Fibroblast of lung (primary cell): ENCODE measurements at places on chromosomes 7 and 10. TPM values are rescaled to one million over a fixed set of nuclear protein-coding genes. Genes with fewer than 3 reads are reported as not detected.

- H3K27ac ChIP-seq: no peak overlapping the region
- H3K36me3 ChIP-seq: no peaks in the 10 kb centered on the region
- H3K4me3 ChIP-seq: no peak overlapping the region
- H3K27me3 ChIP-seq: no peaks in the 10 kb centered on the region
- DNase-seq: no peak
These were observed 411.8 kb downstream of the ETV1 start for GRCh38 chr7:13577566-13578145.

Gene MEIG1
- total RNA-seq: 0.26 and 0.33 TPM in 2 replicates

GRCh38 chr10:32141018-32141807 is 85.0 kb upstream of the KIF5B start:
- no peaks in the 10 kb centered on the region for H3K36me3 ChIP-seq
- DNase-seq: no peak
- no peak overlapping the region for H3K4me3 ChIP-seq
- no peak overlapping the region for H3K27ac ChIP-seq

DNA sequence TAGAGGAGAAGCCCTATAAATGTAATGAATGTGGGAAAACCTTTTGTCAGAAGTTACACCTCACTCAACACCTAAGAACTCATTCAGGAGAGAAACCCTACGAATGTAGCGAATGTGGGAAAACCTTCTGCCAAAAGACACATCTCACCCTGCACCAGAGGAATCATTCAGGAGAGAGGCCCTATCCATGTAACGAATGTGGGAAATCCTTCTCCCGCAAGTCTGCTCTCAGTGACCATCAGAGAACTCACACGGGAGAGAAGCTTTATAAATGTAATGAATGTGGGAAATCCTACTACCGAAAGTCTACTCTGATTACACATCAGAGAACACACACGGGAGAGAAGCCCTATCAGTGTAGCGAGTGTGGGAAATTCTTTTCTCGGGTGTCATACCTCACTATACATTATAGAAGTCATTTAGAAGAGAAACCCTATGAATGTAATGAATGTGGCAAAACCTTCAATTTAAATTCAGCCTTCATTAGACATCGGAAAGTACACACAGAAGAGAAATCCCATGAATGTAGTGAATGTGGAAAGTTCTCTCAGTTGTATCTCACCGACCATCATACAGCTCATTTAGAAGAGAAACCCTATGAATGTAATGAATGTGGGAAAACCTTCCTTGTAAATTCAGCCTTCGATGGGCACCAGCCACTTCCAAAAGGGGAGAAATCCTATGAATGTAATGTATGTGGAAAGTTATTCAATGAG is 18.9 kb downstream of the RBAK start:
- no peaks in the 10 kb centered on the region for H3K27me3 ChIP-seq
- no peak overlapping the region for H3K27ac ChIP-seq
- H3K36me3 ChIP-seq: peaks cover 12% of the 10 kb centered on the region

- H3K4me1 ChIP-seq: peaks cover 13% of the 10 kb centered on the region
- no peak overlapping the region for H3K4me3 ChIP-seq
- H3K27ac ChIP-seq: no peak overlapping the region
- no peaks in the 10 kb centered on the region for H3K36me3 ChIP-seq
These were observed 21.4 kb downstream of the SLC25A13 start for GRCh38 chr7:96300502-96300901.

GRCh38 chr10:131270461-131271190 is 40.9 kb downstream of the TCERG1L start:
- DNase-seq: no peak
- no peaks in the 10 kb centered on the region for H3K4me1 ChIP-seq
- no peak overlapping the region for H3K4me3 ChIP-seq

GRCh38 chr10:119112056-119112455 is 8.1 kb downstream of the DENND10 start:
- H3K27me3 ChIP-seq: no peaks in the 10 kb centered on the region
- no peak for DNase-seq
- no peaks in the 10 kb centered on the region for H3K4me1 ChIP-seq
- H3K4me3 ChIP-seq: no peak overlapping the region
- no peak overlapping the region for H3K27ac ChIP-seq

Gene FAM24B
- 4.4 and 6.8 TPM in 2 replicates for total RNA-seq

- no peak overlapping the region for H3K4me3 ChIP-seq
- no peak overlapping the region for H3K27ac ChIP-seq
- no peaks in the 10 kb centered on the region for H3K36me3 ChIP-seq
- no peaks in the 10 kb centered on the region for H3K4me1 ChIP-seq
- no peaks in the 10 kb centered on the region for H3K27me3 ChIP-seq
These were observed 114.3 kb upstream of the YAE1 start for GRCh38 chr7:39451901-39452300.

DNA sequence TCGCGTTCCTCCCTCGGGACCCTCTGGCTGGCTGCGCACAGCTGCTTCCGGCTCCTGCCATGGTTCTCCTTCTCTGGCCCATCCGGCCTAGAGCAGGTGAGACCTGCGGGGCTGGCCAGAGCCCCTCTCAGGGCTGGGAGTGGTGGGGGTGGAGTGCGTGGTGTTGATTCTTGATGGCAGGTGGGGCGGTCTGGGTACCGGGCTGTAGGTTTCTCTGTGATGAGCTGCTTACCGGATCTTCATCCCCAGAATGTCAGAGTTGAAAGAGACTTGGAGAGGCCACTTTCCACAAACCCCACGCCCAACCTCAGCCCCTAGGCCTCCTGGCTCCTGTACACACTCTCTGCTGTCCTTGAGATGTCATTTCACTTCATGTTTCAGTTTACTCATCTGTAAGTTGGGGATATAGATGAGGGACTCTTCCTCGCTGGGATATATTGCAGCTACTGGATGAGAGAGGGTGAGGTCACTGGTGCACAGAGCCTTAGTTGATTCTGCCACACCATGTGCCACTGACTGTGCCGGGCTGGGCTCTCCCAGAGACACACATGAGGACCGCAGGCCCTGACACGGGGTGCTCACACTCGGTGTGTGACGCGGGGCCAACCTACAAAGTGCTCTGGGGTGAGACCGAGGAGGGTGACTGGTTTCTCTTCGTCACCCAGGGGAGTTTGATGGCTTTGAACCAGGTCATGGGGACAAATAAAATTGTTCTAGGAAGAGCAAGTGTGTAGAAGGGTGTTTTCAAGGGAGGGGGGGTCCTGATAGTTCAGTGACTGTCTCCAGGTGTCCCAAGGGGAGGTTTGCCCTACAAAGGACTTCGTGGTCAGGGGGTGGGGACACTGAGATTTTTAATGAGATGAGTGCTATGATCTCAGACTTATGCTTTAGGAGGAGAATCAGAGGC is 29.5 kb downstream of the ZNF775 start:
- H3K27me3 ChIP-seq: no peaks in the 10 kb centered on the region
- no peak overlapping the region for H3K4me3 ChIP-seq
- no peaks in the 10 kb centered on the region for H3K36me3 ChIP-seq
- DNase-seq: no peak
- H3K27ac ChIP-seq: no peak overlapping the region

DNA sequence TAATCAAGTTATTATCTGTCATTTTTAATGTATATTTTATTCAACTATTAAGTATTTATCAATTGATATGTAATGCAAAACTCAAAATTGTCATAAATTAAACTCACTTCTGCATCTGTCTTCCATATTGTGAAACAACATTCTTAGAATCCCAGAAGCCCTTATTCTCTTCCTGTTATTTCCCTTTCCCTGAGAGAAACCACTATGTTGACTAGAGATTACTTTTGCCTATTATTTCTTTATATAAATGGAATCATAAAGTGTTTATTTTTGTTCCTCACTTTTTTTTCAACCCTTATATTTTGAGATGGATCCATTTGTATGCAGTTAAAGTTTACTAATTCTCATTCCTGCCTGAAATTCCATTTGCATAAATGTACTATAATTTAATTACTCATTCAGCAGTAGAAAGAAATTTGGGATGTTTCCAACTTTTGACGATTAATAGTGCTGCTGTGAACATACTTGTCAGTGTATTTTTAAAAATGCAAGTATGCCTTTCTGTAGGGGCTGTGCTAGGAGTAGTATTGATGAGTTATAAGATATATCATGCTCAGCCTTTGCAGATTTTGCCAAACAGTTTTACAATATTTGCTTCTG is 211.2 kb downstream of the SEMA3D start:
- H3K4me3 ChIP-seq: no peak overlapping the region
- no peaks in the 10 kb centered on the region for H3K4me1 ChIP-seq
- H3K27ac ChIP-seq: no peak overlapping the region
- H3K27me3 ChIP-seq: no peaks in the 10 kb centered on the region
- DNase-seq: peak; percentile 62

- H3K27me3 ChIP-seq: no peaks in the 10 kb centered on the region
- no peak for DNase-seq
- H3K4me3 ChIP-seq: no peak overlapping the region
- no peak overlapping the region for H3K27ac ChIP-seq
- no peaks in the 10 kb centered on the region for H3K4me1 ChIP-seq
These were observed 217.7 kb upstream of the BMPER start for GRCh38 chr7:33687625-33688024.

GRCh38 chr7:113731571-113731970 is 187.2 kb downstream of the PPP1R3A start:
- H3K27ac ChIP-seq: no peak overlapping the region
- peak; percentile 27 for DNase-seq
- no peaks in the 10 kb centered on the region for H3K27me3 ChIP-seq
- peaks cover 5% of the 10 kb centered on the region for H3K4me1 ChIP-seq
- H3K4me3 ChIP-seq: no peak overlapping the region
- no peaks in the 10 kb centered on the region for H3K36me3 ChIP-seq

- no peak for DNase-seq
- no peaks in the 10 kb centered on the region for H3K27me3 ChIP-seq
- H3K27ac ChIP-seq: no peak overlapping the region
These were observed 92.0 kb downstream of the SFMBT2 start for GRCh38 chr10:7318836-7319235.

Gene MAP3K8
- total RNA-seq: 15.7 and 20.0 TPM in 2 replicates

DNA sequence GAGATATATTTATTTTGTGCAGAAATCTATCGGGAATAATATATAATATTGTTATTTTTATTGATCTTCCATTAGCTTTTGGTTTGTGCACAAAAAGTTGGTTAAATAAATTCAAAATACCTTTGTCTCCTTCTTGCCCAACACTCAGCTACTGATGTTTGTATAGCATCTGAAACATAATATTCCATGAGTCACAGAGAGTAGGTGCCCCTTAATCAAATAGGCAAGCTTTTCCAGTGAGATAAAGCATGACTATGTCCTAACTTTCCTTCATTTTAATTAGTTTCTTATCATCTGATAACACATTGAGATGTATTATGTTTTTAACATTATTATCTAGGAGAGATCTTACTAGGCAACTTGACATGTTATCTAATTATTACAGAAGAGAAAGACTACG is 432.2 kb downstream of the KIF20B start:
- no peaks in the 10 kb centered on the region for H3K4me1 ChIP-seq
- H3K27me3 ChIP-seq: no peaks in the 10 kb centered on the region
- no peak overlapping the region for H3K4me3 ChIP-seq

Gene IQUB
- total RNA-seq: 0.77 and 0.83 TPM in 2 replicates

Gene VAX1
- total RNA-seq: not detected in 2 replicates

DNA sequence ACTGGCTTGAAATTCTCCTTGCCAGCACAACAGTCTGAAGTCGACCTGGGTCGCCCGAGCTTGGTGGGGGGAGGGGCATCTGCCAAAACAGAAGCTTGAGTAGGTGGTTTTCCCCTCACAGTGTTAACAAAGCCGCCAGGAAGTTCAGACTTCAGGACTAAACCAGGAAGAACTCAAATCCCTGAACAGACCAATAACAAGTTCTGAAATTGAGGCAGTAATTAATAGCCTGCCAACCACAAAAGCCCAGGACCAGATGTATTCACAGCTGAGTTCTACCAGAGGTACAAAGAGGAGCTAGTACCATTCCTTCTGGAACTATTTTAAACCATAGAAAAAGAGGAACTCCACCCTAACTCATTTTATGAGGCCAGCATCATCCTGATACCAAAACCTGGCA is 45.3 kb downstream of the LRRC72 start:
- H3K36me3 ChIP-seq: no peaks in the 10 kb centered on the region
- H3K27ac ChIP-seq: no peak overlapping the region
- H3K4me3 ChIP-seq: no peak overlapping the region

Gene POR
- total RNA-seq: 105 and 207 TPM in 2 replicates

Gene PPP3CB
- 21.3 and 27.1 TPM in 2 replicates for total RNA-seq

- H3K27me3 ChIP-seq: no peaks in the 10 kb centered on the region
- no peaks in the 10 kb centered on the region for H3K36me3 ChIP-seq
- no peaks in the 10 kb centered on the region for H3K4me1 ChIP-seq
These were observed 45.2 kb upstream of the EXOC4 start for GRCh38 chr7:133207687-133208086.

- no peak for DNase-seq
- no peaks in the 10 kb centered on the region for H3K27me3 ChIP-seq
- H3K36me3 ChIP-seq: no peaks in the 10 kb centered on the region
- H3K4me1 ChIP-seq: no peaks in the 10 kb centered on the region
- no peak overlapping the region for H3K4me3 ChIP-seq
- no peak overlapping the region for H3K27ac ChIP-seq
These were observed 59.6 kb upstream of the CELF2 start for GRCh38 chr10:10958041-10958440.

DNA sequence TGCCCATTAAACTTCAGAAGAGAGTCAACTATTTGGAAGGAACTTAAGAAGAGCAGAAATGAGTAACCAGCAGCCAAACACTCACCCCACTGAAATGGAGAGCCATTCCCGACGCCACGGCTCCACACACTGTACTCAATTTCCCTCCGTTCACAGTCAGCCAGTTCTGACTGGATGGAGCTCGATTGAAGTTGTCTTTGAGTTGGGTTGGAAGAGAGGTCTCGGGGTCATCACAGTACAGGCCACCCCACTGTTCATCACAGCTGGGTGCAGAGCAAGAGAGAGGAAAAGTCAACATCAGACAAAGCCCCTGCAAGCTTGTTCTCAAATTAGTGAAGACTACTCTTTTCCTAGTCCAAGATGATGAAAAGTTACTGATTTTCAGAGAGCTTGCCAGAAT is 75.9 kb upstream of the SLC26A5 start:
- no peak for DNase-seq
- no peaks in the 10 kb centered on the region for H3K4me1 ChIP-seq
- H3K27ac ChIP-seq: no peak overlapping the region
- H3K4me3 ChIP-seq: no peak overlapping the region

- H3K27me3 ChIP-seq: no peaks in the 10 kb centered on the region
- peaks cover 8% of the 10 kb centered on the region for H3K4me1 ChIP-seq
- peak overlapping the region; percentile 30 for H3K4me3 ChIP-seq
- H3K36me3 ChIP-seq: no peaks in the 10 kb centered on the region
- peak; percentile 52 for DNase-seq
These were observed 4.1 kb downstream of the LRRC17 start for GRCh38 chr7:102916881-102917280.

DNA sequence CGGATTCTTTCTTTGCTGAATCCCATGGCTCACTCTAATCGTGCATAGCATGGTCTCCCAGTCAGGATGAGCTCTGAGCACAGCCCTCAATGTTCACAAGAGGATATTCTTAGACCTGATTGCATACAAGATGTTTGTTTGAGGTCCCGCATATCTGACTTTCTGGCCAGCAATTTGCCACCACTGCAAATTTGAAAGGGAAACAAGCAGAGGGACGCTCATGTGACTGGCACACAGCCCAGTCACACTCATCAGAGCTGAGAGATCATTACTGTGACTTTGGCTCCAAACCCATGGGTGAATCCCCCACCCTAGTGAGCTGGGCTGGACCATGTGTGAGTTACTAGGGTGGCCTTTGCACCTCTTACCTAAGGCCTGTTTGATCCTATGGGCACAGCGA is 9.9 kb downstream of the TAS2R41 start:
- DNase-seq: peak; percentile 20
- no peak overlapping the region for H3K27ac ChIP-seq
- no peaks in the 10 kb centered on the region for H3K27me3 ChIP-seq
- H3K4me1 ChIP-seq: peaks cover 10% of the 10 kb centered on the region
